ENCODE measurements at places on chromosomes 3 and 15.

- DNase-seq: no peak
Measured at GRCh38 chr15:57500979-57501576, 90.6 kb upstream of the MYZAP start.

- no peak for DNase-seq
Measured at GRCh38 chr3:134332344-134332743, 41.9 kb downstream of the AMOTL2 start.

DNA sequence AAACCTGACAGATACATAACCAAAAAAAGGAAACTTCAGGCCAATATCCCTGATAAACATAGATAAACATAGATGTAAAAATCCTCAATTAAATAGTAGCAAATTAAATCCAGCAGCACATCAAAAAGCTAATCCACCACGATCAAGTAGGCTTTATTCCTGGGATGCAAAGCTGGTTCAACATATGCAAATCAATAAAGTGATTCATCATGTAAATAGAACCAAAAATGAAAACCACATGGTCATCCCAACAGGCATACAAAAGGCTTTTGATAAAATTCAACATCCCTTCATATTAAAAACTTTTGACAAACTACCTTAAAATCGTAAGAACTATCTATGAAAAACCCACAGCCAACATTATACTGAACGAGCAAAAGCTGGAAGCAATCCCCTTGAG is 882.2 kb downstream of the NTRK3 start:
- no peak for DNase-seq

DNA sequence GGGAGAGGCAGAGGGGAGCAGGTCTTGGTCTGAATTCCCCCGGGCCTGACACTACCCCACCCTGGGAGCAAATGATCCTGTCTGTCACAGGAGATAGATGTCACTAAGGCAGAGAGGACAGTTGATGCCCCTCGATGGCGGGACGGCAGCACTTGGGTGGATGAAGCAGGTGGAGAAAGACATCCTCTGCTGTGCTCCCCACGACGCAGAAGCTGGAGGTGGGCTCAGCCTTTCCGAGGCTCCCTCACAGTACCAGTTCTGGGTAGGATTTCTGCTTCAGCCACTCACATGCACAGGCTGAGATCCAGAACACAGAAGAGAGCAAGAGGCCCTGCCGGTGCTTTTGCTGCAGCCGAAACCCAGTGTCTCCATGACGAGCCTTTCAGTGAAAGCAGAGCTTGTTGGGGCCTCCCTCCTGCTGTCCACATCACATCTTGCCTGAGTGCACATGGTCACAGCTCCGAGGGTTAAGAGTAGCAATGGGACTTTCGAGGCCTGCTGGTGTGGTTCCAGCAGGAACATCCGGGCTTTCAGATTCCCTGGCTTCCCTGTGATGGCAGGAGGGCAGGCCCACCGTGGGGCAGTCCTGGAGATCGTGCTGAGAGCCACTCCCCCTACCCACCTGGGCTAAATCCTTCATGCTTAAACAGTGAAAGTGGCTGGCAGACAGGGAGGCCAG is 107.3 kb upstream of the PRR20G start:
- DNase-seq: no peak

DNA sequence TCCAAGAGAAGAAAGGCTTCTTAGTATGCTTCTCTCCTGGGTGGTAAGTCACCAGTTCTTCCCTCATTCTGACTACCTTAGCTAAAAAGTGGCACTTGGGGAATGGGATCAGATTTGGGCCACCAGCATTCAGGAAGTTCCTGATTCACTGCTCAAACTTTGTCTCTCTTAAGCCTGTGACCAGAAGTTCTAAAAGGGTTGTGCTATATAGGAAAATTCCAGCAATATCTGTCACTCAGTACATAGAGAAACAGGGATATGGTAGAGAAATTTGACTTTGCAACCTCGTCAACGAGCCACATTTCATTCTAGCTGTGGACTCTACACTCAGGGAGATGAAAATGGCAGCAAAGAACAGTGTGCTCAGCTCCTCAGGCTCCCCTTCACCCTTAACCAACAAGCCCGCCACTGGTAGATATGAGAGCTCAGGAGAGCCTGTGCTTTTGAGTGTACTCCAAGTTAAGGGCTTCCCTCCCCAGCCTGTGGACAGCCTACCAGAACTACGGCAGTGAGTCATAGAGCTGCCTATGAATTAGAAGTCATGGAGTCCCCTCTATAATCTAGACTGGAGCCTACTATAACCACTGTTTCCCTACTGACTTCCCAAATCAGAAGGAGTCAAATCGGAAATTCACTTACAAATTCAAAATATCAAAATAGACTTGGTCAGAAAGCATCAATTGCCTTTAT is 52.6 kb upstream of the MYO5C start:
- no peak for DNase-seq

- no peak for DNase-seq
Measured at GRCh38 chr3:13879102-13879945, 547 bp downstream of the WNT7A start.

DNA sequence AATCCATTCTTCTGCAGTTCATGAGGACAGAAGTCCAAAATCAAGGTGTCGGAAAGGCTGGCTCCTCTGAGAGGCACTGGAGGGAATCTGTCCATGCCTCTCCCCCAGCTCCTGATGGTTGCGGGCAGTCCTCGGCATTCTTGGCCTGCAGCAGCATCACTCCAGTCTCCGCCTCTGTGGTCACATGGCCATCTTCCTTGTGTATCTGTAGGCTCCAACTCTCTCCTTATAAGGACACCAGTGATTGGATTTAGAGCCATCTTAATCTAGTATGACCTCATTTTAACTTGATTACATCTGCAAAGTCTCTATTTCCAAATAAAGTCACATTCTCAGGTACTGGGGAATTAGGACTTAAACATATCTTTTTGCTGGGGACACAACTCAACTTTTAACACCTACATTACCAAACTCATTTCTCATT is 56.0 kb upstream of the FLNB start:
- DNase-seq: no peak

Measured in activated CD4-positive, alpha-beta T cell treated with anti-CD3 and anti-CD28 coated beads, Interleukin-2, Interleukin-6, amounts not matched to agents 100 ng/mL and 50 ng/mL, durations not matched to agents 16 hours and 8 hours (primary cell).